ENCODE measurements at places on chromosomes 7 and 10.

DNA sequence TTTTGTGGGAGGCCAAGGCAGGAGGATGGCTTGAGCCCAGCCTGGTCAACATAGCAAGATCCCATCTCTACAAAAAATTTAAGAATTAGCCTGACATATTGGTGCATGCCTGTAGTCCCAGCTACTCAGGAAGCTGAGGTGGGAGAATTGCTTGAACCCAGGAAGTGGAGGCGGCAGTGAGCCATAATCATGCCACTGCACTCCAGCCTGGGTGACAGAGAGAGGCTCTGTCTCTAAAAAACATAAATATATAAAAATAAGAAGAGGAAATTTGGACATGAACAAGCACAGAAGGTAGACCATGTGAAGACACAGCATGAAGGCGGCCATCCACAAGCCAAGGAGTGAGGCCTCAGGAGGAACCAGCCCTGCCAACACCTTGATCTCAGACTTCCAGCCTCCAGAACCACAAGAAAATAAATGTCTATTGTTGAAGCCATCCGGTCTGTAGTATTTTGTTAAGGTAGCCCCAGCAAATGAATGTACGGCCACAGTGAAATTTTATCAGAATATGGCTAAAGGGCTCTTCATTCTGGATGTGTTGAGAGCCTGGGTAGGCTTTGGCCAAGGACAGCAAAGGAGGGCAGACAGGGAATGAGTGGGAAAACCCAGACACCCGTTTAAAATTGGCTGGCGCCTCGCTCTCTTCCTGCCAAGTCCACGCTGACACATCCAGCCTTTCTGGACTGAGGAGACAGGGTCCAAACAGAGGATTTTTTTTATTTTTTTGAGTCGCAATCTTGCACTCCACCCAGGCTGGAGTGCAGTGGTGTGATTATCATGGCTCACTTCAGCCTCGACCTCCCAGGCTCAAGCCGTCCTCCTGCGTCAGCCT lies 12.9 kb upstream of the GRID2IP start:
- no peak for DNase-seq

- DNase-seq = no peak
Measured at GRCh38 chr10:35042783-35043182, 47.4 kb downstream of the CUL2 start.

GRCh38 chr10:75861582-75861981 lies 430.2 kb downstream of the LRMDA start:
- no peak for DNase-seq

GRCh38 chr7:54477083-54477482 lies 65.1 kb upstream of the VSTM2A start:
- DNase-seq = no peak

Measured in bone marrow (tissue), 2 donors.